ENCODE measurements at places on chromosomes 13 and 19. TPM values are rescaled to one million over a fixed set of nuclear protein-coding genes. Genes with fewer than 3 reads are reported as not detected.

TEX29 gene
- not detected for total RNA-seq

CKM gene
- not detected for total RNA-seq

THSD8 gene
- total RNA-seq, result 29.9 TPM

ABCC4 gene
- 12.2 TPM for total RNA-seq

HSPB6 gene
- total RNA-seq, result 0.21 TPM

ZNF681 gene
- 5.5 TPM for total RNA-seq

PBX4 gene
- total RNA-seq, result 14.9 TPM

PCDH17 gene
- not detected for total RNA-seq

LILRA2 gene
- not detected for total RNA-seq

ABCA7 gene
- 16.1 TPM for total RNA-seq

CCDC169 gene
- 0.10 TPM for total RNA-seq

LSM14A gene
- 109 TPM for total RNA-seq

S1PR2 gene
- 14.3 TPM for total RNA-seq

ZNF626 gene
- total RNA-seq, result 8.2 TPM

SOHLH2 gene
- not detected for total RNA-seq

MYO9B gene
- total RNA-seq, result 100 TPM

MOB3A gene
- total RNA-seq, result 173 TPM

TMEM59L gene
- not detected for total RNA-seq

SIX5 gene
- total RNA-seq, result 2.5 TPM

GPR183 gene
- total RNA-seq, result 29.6 TPM

CILP2 gene
- total RNA-seq, result 0.30 TPM

ZNF136 gene
- total RNA-seq, result 9.2 TPM

NLRP4 gene
- not detected for total RNA-seq

ZNF284 gene
- 1.9 TPM for total RNA-seq

KMT2B gene
- total RNA-seq, result 53.1 TPM

GAPDHS gene
- total RNA-seq, result not detected

ZNF737 gene
- total RNA-seq, result 8.3 TPM

BST2 gene
- 126 TPM for total RNA-seq

TNFRSF19 gene
- total RNA-seq, result not detected
